CD8-positive, alpha-beta memory T cell (primary cell): ENCODE measurements at places on chromosomes 11 and 22.

- DNase-seq = no peak
These were observed 45.5 kb upstream of the ME3 start for GRCh38 chr11:86717817-86718501.

GRCh38 chr11:110896358-110896757 lies 184.1 kb upstream of the ARHGAP20 start:
- no peak for DNase-seq

GRCh38 chr22:29003975-29004646 lies 57.5 kb downstream of the C22orf31 start:
- DNase-seq = no peak

GRCh38 chr11:34730544-34731295 lies 109.8 kb downstream of the EHF start:
- DNase-seq = no peak

DNA sequence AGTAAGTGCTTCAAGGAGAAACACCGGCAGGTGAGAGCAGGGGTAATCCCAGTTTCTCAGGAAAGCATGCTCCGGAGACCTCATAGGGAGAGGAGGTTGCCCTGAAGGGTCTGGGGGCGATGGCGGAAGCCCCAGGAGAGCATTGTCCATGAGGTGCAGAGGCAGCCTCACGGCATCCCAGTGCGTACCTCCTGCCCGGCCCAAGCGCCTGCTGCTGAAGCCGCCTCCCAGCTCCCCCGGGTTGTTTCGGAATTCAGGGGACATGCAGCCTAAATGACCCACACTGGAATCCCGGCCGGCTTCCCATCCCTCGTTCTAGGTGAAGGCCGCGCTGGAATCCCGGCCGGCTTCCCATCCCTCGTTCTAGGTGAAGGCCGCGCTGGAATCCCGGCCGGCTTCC lies 2.7 kb downstream of the ZBED4 start:
- DNase-seq = no peak

DNA sequence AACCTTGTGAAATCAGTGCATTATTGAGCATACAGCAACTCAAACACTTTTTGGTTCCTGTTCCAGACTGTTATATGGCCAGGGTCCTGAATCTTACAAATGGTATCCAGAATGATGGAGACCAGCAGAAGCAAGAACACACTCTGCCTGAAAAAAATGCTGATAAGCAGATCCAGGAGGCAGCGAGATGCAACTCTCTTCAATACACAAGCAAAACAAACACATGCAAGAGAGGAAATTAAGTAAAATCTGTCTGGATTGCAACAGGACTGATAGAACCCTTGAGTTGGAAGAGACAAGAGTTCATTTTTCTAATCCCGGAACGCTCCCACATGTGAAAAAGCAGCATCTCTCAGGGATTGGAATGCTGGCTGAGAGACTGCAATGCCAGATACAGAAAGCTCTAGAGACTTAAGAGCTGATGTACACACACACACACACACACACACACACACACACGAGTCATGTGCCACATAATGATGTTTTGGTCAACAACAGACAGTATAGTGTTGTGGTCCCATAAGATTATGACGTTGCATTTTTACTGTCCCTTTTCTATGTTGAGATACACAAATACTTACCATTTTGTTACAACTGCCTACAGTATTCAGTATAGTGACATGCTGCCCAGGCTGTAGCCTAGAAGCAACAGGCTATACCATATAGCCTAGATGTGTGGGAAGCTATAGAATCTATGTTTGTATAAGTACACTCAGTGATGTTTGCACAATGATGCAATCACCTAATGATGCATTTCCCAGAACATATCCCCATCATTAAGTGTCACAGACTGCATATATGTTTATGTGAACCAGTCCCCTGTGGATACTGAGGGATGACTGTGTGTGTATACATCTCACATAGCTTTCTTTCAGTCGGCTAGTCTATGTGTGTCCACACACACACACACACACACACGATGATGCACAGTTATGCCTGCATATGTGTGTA lies 406.6 kb downstream of the LARGE1 start:
- no peak for DNase-seq

DNA sequence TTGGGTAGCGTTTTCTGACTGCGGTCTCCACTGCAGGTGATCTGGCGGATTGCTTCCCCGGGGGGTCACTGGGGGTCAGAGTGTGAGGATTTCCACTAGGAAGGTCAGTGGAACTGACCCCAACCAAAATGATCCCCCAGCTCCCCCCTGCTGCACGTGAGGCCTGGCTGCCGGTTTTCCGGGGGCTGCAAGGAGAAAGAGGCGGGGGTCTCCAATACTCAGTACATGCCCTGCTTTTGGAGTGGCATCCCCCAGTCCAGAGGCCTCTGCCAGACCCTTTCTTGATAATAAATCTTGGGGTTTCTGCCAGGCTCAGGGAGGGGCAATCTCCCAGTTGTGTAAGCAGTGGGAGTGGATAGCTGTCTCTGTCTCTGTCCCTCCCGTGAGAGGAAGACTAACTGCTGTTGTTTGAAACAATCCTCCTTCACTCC lies 71.5 kb upstream of the RTL6 start:
- DNase-seq = no peak

DNA sequence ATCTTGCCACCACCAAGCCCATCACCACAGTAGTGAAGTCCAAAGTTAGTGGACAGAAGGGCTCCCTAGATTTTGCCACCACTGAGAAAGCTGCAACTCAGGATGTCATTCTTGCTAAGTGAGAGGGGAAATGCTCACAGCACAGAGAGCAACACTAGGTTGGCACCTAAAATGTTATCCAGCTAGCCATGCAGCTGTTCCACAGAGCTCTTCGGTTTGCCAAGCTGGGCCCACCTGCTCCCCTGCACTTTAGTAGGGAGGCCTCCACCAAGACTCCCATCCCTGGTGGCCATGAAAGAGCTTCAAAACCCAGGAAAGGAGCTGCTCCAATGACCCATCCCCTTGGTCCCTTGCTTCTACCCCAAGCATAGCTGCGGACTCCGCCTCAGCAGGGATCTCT lies 63.8 kb downstream of the TRIM29 start:
- no peak for DNase-seq

DNA sequence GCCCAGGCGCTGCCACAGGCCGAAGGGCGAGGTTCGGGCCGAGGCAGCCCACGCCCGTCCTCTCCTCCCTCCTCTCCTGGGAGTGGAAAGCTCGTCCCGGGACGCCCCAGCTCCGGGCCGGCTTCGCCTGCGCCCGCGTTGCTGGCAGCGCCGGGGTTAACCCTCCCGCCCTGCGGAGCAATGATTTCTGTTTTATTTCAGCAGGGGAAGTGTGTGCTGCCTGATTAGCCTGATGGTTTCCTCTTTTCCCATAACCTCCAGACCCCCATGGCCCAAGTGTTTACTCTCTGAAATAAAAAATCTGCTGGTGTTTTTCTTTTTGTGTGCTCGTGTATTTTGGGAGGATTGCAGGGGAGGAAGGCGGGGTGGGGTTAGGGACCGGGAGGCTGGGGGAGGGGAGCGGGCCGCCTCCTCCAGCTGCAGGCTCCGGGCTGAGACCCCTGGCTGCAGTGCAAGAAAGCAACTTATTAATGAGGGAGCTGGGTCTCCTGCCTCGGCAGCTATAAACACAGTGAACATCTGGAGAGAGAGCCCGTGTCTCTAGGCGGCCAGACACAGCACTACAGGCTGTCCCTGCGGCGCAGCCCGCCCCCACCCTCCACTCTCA lies 38.6 kb downstream of the ETS1 start:
- peak; percentile 48 for DNase-seq

- DNase-seq = no peak
These were observed 1.0 kb upstream of the C11orf86 start for GRCh38 chr11:66973956-66974580.

- no peak for DNase-seq
These were observed 57.2 kb downstream of the CABIN1 start for GRCh38 chr22:24068377-24068680.

DNA sequence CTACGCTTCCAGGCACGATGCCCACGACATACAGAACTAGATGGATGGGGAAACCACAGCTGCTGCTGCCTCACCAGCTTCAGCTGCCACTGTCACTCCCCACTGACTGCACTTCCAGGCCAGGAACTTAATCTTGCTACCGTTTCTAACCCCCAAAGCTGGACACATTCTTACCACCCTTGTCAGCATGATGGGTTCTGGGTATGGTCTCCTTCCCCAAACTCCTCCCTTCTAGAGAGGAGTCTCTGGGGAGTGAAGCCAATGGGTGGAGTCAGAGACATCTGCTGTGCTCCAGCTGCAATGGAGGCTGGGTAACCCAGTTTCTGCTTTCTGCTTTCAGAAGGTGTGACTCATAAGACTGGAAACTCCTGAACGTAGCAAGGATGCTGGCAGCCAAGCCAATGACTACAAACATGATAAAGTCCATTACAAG lies 87.0 kb upstream of the THY1 start:
- no peak for DNase-seq

- no peak for DNase-seq
These were observed 30.1 kb downstream of the GRAMD4 start for GRCh38 chr22:46650078-46650810.

DNA sequence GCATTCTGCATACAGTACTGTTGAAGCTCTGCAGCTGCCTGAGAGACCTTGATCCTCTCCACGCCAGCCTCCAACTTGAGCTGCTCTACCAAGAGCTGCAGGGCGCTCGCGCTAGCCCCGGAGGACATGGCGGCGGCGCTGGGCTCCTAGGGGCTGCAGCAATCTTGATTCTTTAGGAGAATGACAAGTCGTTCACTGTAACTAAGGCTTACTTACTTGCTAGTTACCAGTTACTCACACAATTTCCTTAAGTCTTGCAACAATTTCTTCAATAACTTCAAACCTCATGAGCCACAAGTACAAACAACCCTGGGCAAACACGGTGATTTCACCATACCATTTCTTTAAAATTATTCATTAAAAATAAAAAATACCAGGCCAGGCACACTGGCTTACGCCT lies 21.9 kb downstream of the SBF2 start:
- DNase-seq = no peak

DNA sequence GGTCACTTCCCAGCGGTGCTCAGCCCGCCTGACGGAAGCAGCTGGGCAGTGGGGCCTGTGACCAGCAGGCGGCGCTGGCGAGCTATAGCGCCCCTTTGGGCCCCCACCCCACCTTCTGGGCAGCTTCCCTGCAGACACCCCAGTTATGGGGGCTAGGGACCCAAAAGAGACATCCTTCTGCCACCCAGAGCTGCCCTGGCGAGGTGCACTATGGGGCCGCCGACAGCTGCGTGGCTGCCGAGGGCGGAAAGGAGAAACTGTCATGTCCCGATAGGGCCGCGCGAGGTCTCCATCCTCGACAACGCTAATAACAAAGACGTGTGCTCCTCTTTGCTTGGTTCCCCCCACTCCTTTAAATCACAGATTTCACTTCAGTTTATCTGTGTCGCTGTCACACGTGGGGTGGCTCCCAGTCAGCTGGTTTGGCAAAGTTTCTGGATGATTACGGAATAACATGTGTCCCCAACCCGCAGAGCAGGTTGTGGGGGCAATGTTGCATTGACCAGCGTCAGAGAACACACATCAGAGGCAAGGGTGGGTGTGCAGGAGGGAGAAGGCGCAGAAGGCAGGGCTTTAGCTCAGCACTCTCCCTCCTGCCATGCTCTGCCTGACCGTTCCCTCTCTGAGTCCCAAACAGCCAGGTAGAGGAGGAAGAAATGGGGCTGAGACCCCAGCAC lies 673 bp upstream of the MYO7A start:
- peak; percentile 56 for DNase-seq

- DNase-seq = no peak
These were observed 18.1 kb downstream of the TAB1 start for GRCh38 chr22:39417641-39418040.

DNA sequence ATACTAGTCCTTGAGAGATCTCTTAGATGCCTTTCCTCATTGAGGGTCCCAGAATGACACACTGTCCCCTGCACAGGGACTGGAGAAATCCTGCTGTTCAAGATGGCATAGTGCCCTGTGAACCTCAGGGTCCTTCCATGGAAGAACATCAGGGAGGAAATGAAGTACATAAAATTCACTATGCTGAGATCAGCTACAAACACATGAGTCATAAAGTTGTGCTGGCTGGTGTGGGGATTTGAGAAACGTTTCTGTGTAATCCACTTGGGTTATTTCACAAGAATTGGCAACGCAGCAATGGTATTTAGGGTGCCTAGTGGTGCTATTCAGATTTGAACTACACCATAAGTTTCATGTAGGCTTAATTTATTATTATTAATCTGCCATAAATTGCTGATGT lies 174.4 kb downstream of the MAML2 start:
- DNase-seq = no peak

GRCh38 chr11:128553662-128554362 lies 33.5 kb downstream of the ETS1 start:
- DNase-seq = no peak

DNA sequence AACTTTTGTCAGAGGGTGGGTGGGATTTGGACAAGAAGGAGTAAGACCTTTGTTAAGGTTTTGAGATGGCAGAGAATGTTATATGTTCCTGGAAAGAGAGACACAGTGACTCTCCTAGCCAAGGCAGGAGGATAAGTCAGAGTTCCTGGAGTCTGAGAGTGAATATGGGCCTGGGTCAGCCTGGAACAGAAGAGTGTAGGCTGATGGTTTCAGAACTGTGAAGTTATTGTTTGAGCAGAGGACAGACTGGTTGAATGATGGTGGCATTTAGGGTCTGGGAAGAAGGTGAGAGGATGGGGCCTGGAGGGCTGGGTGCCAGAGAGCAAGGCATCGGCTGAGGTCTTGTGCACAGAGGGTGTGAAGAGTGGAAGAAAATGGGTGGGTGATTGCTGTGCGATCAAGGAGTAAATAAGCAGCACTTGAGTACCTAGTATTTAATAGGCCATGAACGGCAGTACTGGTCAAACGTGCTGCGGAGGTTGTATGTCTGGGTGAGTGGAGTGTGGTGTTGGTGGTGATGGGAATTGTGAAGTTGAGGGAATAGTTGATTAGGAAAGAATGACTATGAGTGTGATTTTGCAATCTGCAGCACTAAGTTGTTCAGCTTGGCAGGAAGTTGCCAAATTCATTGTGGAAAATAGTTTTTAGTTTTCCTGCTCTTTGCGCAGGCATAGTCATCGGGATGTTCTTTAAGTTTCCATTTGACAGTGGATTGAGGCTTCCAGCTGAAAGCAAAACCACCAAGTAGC lies 1.8 kb downstream of the PANX1 start:
- DNase-seq = no peak

GRCh38 chr11:69541501-69542313 lies 60.2 kb downstream of the LINC01488 start:
- no peak for DNase-seq

DNA sequence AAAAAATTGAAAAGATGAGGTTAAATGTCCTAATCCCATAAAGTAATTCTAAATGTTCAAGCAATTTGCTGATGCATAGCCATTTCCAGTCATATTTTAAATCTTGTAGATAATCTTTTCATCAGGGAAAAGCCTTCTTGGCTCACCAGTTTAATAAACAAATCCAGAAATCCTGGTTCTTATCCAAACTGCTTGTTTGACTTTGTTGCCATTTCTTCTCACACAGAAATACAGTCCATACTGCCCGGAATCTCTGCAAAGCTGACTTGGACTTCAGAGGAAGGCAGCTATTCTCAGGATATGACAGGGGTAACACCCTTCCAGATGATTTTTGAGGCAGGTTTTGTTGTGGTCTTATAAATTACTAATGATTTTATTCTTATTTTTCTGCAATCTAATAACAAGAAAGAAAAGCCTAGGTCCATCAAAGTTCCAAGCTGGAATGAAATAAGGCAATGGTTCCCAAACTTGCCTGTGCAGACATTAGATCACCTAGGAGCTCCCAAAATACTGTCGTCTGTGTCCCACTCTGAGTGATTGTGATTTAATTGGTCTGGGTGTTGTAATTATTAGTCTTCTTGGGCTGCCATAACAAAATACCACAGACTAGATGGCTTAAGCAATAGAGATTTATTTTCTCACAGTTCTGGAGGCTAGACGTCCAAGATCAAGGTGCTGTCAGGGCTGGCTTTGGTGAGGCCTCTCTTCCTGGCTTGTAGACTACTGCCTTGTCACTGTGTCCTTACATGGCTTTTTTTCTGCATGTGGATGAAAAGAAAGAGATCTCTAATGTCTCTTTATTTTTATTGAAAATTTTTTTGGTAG lies 55.1 kb upstream of the RCE1 start:
- DNase-seq = no peak
